ENCODE measurements at places on chromosomes 2 and 18.

GRCh38 chr18:48949606-48950535 lies 894 bp downstream of the SMAD7 start:
- DNase-seq: no peak

GRCh38 chr2:206432193-206433082 lies 10.9 kb upstream of the ADAM23 start:
- no peak for DNase-seq

DNA sequence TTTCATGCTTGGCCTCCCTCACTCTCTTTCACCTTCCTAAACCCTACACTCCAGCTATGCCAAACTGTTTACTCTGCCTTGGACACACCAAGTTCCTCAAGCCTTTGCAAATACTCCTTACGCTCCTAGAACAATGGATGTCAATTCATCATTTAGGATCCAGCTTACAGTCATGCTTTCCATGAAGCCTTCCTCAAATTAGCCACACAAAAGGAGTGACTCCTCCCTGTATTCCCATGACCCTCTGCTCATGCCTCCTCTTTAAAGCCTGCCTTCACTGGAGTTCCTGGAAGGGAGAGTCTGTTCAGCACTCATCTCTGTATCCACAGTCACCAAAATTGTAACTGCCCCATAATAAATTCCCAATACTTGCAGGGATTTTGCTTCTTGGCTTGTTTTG lies 721 bp upstream of the EHD3 start:
- DNase-seq: no peak

- no peak for DNase-seq
Measured at GRCh38 chr2:168180483-168180882, 66.9 kb downstream of the STK39 start.

- DNase-seq: no peak
Measured at GRCh38 chr18:75551071-75551470, 123.6 kb upstream of the SMIM21 start.

- no peak for DNase-seq
Measured at GRCh38 chr18:13521418-13521817, 204.9 kb downstream of the FAM210A start.

GRCh38 chr2:78644854-78645253 lies 380.6 kb upstream of the REG3G start:
- DNase-seq: no peak

DNA sequence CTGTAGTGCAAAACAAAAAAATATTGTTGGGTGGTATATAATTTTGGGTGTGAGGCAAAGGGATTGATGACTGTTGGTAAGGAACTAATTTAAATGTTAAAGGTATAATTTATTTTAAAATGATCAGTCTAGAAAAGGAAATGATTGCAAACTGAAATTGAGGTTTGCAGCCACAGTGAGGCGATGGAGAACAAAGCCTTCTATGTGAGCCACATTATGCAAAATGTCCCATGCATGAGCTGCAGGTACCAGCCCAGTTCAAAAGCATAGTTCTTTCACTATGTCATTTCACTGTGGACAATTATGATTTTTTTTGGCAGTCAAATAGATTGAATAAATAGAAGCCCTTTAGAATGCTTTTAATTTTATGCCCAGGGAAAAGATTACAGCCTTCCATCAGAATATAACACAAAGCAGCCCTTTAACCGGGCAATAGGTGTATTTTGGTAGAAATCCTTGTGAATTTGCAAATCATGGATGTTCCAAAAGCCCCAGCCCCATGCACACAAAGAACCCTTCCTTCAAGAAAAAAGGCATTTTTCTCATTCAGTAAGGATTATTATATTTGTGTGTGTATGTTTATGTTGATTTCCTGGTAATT lies 1.7 kb downstream of the MAP2 start:
- DNase-seq: no peak

- DNase-seq: no peak
Measured at GRCh38 chr2:16048466-16048865, 108.1 kb downstream of the MYCN start.

- peak; percentile 47 for DNase-seq
Measured at GRCh38 chr2:15142069-15142689, 419.0 kb downstream of the NBAS start.

DNA sequence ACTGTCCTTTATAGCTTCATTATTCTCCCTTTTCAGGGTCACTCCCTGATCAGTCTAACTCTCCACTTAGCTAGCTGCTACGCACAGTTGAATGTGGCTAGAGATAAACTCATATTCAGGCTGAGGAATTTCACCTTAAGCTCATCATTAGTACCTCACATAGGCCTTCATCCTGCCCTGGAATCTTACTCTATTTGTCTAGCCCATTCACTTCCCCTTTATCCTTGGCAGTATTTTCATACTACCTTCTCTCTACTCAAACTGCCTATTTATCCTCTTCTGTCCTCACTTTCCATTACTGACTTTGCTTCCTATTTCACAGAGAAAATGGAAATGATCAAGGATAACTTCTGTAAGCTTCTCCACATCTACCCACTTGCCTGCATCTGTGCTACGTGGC lies 10.6 kb upstream of the DSC2 start:
- DNase-seq: no peak

- DNase-seq: no peak
Measured at GRCh38 chr2:202037086-202037485, 3.4 kb downstream of the FZD7 start.

GRCh38 chr2:17242813-17243485 lies 275.3 kb downstream of the RAD51AP2 start:
- no peak for DNase-seq

GRCh38 chr2:57443086-57443485 lies 603.5 kb upstream of the VRK2 start:
- no peak for DNase-seq

Data from stimulated activated CD8-positive, alpha-beta memory T cell treated with anti-CD3 and anti-CD28 coated beads, Interleukin-15, amount 100 ng/mL, for 4 hours (primary cell).